Head of caudate nucleus (tissue), 42 donors: ENCODE measurements at places on chromosomes 5 and 9.

DNA sequence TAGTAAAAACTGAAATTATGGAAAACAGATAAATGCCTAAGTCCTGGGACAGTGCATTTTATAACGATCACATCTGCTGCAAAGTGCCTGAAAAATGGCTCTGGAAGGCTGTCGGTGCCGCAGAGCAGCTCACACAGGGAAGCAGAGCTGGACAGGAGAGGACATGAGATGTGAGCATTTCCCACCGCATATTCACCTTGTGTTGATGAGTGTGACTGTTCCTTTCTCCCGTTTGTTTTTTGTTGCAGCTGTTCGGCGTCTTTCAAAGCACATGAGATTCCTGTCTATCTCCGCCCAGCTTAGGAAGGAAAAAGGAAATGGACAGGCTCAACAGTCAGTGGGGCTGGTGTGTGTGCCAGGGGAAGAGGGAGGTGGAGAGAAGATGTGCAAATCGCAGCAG is 164.9 kb upstream of the SEMA6A start:
- DNase-seq, result no peak

- no peak for DNase-seq
Measured at GRCh38 chr5:1122511-1123294, 10.8 kb upstream of the SLC12A7 start.

DNA sequence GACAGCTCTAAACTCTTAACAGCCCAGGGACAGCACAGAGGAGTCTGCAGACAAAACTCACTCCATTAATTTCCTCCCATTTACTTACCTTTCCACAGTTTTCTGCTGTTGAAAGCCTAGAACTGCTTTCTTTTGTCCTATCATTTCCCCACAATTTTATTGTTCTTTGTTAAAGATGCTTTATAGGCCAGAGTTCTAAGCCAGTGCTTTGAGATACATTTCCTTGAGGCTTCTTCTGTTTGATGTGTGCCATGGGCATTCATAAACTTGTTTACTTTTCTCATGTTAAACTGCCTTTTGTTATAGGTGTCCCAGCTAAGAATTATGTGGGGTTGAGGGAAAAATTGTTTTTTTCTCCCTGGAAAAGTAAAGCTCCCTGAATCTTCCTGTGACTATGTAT is 25.9 kb upstream of the SUB1 start:
- no peak for DNase-seq

GRCh38 chr5:32572778-32573480 is 12.4 kb upstream of the SUB1 start:
- DNase-seq, result no peak
